NCI-H2029 (cell line): ENCODE measurements at places on chromosomes 3 and 15.

GRCh38 chr15:98771541-98771940, 123.2 kb downstream of the IGF1R start:
- DNase-seq: no peak

GRCh38 chr3:21294768-21295167, 456.2 kb downstream of the ZNF385D start:
- no peak for DNase-seq

- no peak for DNase-seq
Measured at GRCh38 chr15:41943543-41944312, 28.6 kb downstream of the EHD4 start.

- no peak for DNase-seq
Measured at GRCh38 chr3:38027466-38028465, 1.7 kb downstream of the PLCD1 start.

- DNase-seq: no peak
Measured at GRCh38 chr3:34947834-34948233, 691.5 kb upstream of the ARPP21 start.

DNA sequence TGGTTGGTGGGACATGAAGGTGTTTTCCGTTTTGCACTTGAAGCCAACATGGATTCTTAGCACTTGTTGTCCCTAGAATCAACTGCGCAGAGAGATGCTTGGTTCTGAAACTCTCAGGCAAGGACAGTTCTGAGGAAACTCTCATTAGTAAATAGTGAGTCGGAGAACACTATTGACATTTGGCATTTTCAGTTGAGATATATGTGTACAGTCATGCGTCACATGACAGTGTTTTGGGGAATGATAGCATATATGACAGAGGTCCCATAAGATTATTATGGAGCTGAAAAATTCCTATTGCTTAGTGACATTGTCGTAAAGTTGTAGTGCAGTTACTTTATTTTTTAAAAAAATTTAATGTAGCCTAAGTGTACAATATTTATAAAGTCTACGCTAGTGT, 5.8 kb downstream of the APBA2 start:
- no peak for DNase-seq

DNA sequence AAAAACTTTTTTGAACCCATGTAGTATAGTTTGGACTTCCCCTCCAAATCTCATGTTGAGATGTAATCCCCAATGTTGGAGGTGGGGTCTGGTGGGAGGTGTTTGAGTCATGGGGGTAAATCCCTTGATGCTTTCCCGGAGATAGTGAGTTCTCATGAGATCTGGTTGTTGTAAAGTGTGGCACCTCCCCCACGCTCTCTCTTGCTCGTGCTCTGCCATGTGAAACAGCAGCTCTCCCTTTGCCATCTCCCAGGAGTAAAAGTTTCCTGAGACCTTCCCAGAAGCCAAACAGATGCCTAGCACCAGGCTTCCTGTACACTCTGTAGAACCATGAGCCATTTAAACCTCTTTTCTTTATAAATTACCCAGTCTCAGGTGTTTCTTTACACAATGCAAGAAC, 16.0 kb upstream of the RNU6-1 start:
- no peak for DNase-seq

DNA sequence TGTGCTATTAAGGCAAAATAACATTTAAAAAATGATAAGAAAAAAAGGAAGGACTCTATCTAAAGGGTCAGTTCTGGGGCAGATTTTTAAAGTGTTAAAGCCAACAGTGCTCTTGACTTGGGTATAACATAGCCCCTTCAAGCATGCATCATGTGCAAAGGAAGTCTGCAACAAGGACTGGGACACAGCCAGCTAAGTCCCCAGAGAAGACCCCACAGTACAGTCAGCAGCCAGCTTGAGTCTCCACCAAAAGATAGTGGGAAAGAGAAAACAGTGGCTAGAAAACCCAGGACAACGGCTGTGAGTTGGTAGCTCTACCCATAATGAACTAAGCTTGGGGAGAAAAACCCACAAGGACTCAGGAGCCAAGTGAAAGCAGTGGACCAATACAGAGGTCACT, 86.4 kb upstream of the DCLK3 start:
- DNase-seq: no peak

- no peak for DNase-seq
Measured at GRCh38 chr15:65163041-65163440, 22.1 kb downstream of the CLPX start.

- no peak for DNase-seq
Measured at GRCh38 chr15:47405365-47406162, 311.7 kb upstream of the SEMA6D start.

DNA sequence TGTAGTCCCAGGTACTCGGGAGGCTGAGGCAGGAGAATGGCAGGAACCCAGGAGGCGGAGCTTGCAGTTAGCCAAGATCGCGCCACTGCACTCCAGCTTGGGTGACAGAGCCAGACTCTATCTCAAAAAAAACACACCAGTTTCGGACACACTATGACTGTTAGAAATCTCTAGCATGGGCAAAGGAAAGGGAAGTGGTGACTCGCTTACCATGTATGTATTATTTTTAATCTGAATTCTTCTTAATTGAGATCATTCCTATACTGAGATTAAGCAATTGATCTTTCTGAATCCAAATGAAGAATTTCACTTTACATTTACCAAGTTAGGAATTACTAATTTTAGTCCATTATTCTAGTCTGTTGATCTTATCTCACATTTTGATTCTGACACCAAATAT, 459.2 kb upstream of the ALCAM start:
- DNase-seq: no peak

DNA sequence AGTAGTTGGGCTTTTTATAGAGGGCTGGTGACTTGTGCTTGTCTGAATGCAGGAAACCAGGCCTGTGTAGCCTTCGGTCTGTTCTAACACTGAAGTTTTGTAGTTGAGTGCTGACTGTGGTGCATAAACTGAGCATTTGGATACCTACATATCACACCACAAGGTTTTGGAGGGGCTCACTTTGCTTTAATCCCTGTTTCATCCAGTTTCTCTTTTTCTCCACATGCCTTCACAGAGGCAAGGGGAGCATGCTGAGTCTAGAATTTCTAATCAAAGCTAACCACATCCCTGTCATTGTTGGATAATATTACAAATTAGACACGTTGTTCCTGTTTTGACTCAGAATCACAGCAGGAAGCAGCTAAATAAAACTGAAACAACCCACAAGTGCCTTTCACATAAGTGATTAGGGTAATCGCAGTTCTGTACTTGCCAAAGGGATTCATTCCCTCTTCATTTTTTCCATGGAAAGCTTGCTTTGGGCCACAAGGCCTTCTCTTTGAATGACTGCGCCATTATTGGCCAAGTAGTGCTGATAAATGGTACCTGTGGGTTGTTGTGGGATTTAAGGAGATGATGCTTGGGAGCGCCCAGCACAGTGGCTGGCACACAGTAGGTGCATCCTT, 48.9 kb downstream of the TGFBR2 start:
- peak; percentile 3 for DNase-seq

DNA sequence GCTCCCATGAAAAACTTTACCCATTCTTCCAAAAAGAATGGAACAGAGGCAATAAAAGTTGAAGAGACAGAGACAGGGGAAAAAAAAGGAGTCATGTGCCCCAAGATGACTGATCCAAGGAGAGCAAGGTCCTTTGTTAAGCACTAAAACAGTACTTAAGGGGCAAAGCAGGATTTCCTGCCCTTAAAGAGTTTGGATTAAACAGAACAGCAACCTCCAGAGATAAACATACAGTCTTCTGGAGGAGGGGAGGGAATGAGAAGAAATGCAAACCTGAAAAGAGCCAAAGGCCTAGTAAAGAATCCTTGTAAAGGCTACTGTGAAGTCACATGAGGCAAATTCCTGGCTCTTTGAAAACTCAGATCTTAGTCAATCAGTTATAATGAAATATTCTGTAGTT, 38.2 kb downstream of the SHQ1 start:
- no peak for DNase-seq

GRCh38 chr15:99423186-99424130, 142.3 kb upstream of the MEF2A start:
- DNase-seq: no peak

GRCh38 chr3:173743111-173743510, 345.6 kb downstream of the NLGN1 start:
- no peak for DNase-seq

- DNase-seq: no peak
Measured at GRCh38 chr3:185405243-185405642, 42.3 kb downstream of the MAP3K13 start.

DNA sequence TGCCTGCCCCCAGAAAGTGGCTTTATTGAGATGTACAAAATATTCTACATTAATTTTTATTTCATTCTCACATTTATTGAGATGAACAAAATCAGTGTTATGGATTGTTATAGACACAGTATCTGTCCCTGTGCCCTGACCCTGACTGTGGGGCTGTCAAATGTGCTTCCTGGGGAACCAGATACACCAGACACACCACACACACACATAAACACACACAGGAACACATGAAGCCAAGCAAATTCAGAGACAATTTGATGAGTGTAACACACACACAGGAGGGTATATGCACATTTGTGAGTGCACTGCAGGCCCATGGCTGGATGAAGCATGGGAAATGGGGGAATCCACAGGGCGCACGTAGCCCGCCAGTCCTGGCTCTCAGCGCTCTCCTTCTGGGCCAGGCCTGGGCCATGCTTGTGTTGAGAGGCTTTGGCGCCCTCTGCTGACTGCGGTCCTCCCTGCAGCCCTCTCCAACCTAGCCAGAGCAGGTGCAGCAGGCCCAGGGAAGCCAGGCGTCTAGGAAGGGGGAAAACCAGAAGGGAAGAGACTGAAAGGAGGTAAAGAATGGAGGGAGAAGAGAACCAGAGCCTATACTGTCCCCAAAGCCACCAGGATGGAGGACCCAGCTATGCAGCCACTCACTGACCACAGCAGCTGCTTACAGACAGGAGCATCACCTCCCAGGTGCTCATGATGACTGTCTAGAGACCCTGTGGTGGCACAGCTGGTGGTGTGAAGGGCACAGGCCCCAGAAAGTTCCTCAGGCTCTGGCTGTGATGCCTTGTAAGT, 18.0 kb upstream of the LOXL1 start:
- DNase-seq: peak; percentile 16

- no peak for DNase-seq
Measured at GRCh38 chr15:47839233-47839825, 122.0 kb downstream of the SEMA6D start.

DNA sequence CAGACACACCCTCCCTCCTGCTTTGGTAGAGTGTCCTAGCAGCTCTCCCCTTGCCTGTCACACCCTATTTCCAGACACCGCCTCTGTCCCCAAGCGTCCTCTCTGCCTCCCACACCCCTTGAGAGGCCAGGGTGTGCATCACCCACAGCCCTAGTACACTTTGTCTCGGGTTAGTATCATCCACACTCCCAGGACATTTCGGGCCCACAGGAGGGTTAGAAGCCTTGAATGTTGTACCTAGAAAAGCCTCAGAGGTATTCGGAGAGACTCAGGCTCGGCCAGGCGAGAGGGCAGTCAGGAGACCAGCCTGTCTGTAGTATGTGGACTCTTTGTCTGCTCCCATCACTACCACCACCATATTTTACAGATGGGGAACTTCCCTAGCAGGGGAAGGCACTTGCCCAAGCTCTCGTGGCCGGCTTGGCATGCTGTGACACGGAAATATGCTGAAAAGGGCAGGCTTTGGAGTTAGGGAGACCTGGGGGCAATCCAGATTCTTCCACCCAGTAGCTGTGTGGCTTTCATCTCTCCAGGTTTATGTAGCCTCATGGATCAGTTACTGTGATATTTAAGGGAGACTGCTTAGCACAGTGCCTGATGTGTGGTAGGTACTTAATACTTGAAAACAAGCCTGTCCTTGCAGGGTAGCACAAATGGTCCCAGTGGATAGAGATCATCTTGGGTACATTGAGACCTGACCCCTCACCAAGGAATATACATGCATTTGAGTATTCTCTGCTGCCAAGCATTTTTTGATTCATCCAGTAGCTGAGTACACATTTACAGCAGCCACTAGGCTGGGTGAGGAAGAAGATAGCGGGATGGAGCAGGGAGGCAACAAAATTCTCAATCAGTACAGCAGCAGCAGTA, 1.4 kb downstream of the TMEM43 start:
- DNase-seq: no peak
